CD4-positive, alpha-beta T cell treated with Interleukin-15 for 4 hours (primary cell): ENCODE measurements at places on chromosomes 2 and 18.

DNA sequence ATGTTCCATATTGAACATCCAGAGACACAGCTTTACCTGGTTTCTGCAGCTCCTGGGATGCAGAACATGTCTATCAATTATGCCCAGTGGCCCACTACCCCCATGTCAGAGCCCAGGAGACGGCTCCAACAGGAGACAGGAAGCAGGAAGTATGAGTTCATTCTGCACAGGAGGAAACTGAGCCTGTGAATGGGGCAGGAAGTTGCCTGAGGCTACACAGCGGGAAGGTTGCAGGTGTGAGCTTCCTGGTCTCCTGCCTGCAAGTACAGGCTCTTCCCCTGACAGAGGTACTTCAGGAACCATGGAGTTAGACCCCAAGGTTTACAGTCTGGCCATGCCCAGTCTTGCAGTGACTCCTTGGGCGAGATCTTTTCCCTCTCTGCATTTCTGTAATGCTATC is 2.8 kb upstream of the BOK start:
- no peak for DNase-seq

DNA sequence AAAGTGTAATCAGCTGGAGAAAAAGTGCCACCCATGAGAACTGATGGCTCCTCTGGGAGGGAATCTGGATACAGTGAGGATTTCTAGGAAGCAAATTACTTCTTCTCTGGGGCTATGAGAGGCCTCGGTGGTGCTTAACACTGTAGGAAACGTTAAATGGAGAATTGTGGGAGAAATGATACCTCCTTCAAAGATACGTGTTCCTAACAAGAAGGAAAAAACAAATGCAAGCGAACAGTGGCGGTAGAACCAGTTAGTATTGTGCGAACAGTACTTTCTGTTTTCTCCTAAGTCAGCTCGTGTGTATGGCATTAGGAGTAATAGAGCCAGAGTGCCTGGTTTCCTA is 587 bp upstream of the MTIF2 start:
- peak; percentile 5 for DNase-seq

DNA sequence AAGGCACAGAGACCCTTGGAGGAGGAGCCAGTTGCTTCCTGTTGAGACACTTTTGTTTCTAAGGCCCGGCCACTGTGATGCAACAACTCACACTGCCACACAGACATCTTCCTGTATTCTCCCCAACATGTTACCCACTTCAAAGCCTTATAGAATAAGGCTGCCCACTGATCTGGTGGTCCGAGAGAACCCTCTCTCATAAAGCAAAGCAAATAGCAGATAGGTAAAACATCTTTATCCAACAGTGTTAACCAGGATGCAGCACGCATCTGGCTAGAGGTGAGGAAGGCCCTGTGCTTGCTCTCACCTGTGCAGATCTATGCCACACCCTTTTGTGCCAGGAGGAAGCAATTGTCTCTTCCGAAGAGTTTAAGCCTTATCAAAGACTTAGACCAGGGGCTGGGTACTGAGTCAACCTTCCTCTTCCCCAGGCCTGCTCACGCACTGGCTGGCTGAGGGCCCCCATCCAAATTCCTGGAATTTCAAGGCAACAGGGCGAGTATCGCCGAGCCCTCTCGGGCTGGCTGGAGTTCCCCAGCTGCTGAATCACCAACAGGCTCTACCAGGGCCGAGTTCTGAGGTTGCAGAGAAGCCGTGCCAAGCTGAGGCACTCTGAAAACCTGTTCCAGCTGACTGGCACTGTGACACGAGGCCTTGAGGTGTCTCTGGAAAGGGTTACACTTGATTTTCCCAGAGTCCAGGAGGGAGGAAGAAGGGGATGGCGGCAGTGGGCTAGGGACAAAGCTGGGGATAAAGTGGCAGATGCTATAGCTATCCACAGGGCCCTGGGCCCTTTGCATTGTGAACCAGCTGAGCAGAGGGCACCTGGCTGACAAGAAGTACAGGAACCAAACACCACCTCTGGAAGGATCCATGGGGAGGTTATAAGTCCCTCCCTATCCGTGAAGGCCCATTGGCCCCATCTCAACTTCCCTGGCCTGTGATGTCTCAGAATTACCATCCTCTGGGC is 29.3 kb downstream of the TGFA start:
- peak; percentile 69 for DNase-seq

- no peak for DNase-seq
These were observed 127.0 kb upstream of the AGAP1 start for GRCh38 chr2:235366807-235367206.

DNA sequence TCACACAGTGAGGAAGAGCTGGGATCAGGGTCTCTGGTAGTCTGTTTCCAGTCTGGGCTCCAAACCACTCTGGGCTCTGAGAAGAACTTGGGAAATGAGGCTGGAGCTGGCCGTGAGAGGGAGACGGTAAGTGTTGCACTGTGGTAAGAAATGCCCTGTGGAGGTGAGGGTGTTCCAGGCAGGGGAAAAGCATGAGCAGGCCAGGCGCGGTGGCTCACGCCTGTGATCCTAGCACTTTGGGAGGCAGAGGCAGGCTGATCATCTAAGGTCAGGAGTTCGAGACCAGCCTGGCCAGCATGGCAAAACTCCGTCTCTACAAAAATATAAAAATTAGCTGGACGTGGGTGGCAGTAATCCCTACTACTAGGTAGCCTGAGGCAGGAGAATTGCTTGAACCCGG is 14.3 kb upstream of the DES start:
- no peak for DNase-seq

GRCh38 chr18:57205641-57206040 is 58.8 kb downstream of the BOD1L2 start:
- DNase-seq, result no peak

- no peak for DNase-seq
These were observed 64.3 kb upstream of the ACSL3 start for GRCh38 chr2:222796413-222797103.

- DNase-seq, result no peak
These were observed 1010.9 kb upstream of the NXPH2 start for GRCh38 chr2:139790807-139791752.

GRCh38 chr18:52288403-52289004 is 51.5 kb upstream of the DCC start:
- no peak for DNase-seq

DNA sequence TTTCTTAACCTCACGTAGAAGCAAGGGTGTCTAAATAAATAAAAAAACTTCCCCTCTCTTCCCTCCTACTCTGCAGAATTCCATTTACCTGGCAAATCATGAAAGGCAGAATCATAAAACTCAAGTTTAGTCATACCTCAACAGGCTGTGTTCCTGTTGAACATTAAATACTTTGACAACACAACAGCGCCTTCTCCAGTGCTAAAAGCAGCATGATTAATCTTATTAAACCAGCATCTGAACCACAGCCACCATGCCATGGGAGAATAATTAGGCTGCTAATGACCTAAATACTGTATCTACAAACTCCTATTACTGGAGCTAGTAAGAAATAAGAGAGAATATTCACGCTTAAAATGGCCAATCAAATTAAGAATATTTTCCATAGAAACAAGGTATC is 68.1 kb downstream of the CDH2 start:
- no peak for DNase-seq

GRCh38 chr2:135991861-135992260 is 6.4 kb upstream of the DARS1 start:
- DNase-seq, result no peak

GRCh38 chr2:11156396-11157075 is 1.3 kb downstream of the SLC66A3 start:
- DNase-seq, result no peak

DNA sequence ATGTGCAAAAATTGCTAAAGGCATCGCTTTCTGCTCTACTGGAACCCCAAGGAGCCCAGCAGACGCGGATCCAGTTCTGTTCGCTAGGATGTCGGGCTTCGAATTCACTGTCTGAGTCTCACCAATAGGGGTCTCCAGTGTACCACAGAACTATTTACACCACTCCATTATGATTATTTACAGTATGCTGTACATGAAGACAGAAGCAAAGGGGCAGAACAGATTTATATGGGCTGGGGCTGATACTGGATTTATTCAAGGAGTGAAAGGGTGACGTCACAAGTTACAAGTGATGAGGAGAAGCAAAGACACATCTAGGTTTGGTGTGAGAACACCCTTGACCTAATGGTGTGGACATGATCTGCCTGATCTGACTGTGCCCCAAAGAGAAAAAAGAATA is 185.3 kb upstream of the ATP5MC3 start:
- DNase-seq, result peak; percentile 4

DNA sequence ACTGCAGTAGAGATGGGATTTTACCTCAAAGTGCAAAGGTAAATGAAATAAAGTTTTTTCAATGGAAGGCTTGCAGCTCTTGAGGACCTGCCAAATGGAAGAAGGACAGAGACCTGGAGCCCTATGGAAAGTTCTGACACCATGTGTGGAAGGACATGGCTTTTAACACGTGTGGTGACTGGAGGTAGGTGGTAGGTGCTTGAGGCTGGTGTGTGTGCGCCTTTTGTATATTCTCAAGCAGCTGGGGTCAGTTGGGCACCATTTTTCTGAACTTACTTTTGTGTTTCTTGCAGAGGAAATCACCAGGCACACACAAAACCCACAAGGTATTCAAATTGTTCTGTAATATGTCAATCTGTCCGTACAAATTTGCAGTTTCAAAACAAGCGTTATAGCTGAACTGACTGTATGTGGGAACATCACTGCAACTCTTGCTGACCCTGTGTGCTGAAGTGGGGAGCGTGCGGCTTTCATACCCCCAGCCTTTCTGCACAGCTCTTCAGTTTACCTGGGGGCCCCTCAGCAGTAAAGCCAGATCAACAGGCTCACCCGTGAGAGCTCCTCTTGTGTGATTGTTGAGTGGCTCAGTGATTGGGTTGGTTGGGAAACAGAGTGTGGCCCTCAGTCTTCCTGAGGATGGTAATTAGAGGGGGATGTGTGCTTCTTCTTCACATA is 363 bp downstream of the GREB1 start:
- no peak for DNase-seq

DNA sequence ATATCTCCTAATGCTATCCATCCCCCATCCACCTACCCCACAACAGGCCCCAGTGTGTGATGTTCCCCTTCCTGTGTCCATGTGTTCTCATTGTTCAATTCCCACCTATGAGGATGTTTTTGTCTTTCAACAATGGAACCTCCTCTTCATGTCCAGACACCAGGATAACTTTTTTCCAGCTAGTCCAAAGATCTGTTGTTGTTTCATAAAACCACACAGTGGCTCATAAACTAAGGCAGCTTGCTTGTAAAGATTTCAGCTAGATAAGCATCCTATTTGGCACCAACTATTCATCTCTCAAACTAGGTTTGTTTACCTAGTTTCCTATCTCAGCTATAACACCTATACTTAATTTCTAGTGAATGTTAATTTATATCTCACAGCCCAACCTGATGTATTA is 937.7 kb downstream of the TRIB2 start:
- DNase-seq, result no peak

- DNase-seq, result no peak
These were observed 13.6 kb downstream of the CIB4 start for GRCh38 chr2:26627350-26628105.

GRCh38 chr2:94996305-94997100 is 29.0 kb upstream of the MAL start:
- DNase-seq, result no peak

DNA sequence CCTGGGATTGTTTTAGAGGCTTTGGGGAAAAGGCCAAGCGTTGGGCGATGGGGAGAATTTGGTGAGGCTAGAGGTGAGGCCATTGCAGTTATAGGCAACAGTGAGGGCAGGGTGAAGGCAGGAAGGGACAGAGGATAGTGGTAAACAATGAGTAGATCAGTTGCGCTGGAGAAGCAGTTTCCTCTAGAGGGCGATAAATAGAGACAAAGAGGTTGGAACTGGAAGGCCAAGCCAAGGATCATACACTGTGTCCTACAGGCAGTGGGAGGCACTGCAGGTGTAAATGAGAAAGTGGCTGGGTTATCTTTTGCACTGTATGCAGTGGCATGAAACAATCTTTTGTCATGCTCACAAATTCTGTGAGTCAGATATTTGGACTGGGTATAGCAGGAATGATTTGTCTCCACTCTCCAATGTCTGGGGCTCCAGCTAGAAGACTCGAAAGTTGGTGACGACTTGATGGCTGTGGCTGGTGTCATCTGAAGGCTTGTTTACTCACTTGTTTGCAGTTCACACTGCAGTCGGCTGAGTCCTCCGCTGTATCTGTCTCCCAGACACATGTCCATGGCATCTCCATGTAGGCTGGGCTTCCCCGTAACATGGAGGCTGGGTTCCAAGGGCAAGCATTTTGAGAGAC is 82.1 kb downstream of the TNP1 start:
- no peak for DNase-seq

GRCh38 chr2:6671913-6672312 is 193.8 kb downstream of the CMPK2 start:
- DNase-seq, result no peak

- DNase-seq, result no peak
These were observed 57.1 kb downstream of the ST3GAL5 start for GRCh38 chr2:85831735-85832134.

GRCh38 chr2:207161247-207162123 is 4.3 kb downstream of the KLF7 start:
- DNase-seq, result no peak
